HCT116 (cell line): ENCODE measurements at places on chromosomes 6 and 20. TPM values are rescaled to one million over a fixed set of nuclear protein-coding genes. Genes with fewer than 3 reads are reported as not detected.

DNA sequence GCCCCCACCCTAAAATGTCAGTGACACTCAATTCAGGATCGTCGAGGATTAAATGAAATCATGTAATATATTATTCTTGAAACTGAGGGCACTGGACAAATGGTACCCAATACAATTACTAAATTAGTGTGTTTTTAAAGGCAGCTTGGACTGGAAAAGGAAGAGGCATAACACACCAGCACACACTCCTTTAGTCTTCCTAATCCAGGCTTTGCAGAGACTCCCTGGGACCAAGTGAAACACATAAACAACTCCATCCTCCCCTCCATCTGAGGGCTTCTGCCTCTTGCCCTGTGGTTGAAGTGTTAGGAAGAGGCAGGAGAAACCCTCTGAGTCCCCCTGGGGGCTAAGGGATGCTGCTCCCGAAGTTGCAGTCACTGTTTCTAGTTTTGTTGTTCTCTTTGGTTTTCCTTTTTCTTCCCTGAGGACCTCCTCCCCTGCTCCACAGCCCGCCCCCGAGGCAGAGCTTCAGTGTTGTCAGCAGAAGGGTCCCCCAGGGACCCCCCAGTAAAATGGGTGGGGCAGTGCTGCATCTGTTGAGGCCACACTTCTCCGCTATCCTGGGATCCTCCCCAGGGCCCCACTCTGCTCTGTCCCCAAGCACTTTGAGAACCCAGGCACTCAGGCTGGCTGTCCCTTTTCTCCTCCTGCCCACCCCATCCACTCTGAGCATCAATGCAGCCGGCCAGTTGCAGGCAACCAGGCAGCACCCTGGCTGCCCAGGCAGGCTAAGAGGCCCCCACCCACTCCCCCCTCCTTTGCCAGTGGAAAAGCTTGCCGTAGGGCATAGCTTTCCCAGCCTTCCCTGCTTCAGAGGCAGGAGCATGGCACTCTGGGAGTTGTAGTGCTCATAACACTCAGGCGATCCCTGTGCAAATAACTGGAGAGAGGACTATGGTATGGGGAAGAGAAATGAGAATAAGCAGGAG is 5.9 kb downstream of the TMEM63B start:
- peaks cover 2% of the 10 kb centered on the region; the same call in 1 of the 2 replicates for H3K36me3 ChIP-seq
- no peaks in the 10 kb centered on the region for H3K27me3 ChIP-seq
- H3K4me3 ChIP-seq = no peak overlapping the region

Gene CLDN20
- total RNA-seq = not detected

DNA sequence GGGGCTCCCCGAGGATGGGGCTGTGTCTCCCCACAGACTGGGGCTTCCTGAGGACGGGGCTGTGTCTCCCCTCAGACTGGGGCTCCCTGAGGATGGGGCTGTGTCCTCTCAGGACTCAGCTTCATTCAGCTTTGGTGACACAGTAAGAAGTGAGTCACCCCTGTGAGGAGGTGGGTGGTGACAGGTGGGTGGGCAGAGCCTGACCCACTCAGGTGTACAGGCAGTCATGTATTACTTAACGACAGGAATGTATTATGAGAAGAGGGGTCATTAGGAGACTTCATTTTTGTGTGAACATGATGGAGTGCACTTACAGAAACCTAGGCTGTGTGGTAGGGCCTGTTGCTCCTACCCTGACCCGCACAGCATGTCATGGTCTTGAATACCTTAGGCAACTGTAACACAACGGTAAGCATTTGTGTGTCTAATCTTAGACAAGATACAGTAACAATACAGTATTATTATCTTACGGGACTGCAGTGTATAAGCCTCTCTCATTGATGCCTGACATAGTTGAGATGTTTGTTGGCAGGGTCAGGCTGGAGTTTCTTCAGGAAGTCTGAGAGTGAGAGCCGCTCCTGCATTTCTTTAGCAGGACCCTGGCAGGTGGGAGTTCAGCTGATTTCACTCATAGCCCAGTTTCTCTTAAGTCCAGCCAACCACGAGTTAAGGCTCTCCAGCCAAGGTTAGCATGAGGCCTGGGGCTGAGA is 10.9 kb upstream of the PGC start:
- no peak for DNase-seq
- H3K27me3 ChIP-seq = no peaks in the 10 kb centered on the region
- H3K27ac ChIP-seq = no peak overlapping the region
- H3K4me3 ChIP-seq = no peak overlapping the region

Gene KCNB1
- 0.79 TPM for total RNA-seq

GRCh38 chr6:22958677-22959076 is 389.3 kb downstream of the HDGFL1 start:
- H3K27me3 ChIP-seq = no peaks in the 10 kb centered on the region
- DNase-seq = no peak
- no peak overlapping the region for H3K27ac ChIP-seq
- H3K4me1 ChIP-seq = no peaks in the 10 kb centered on the region
- no peak overlapping the region for H3K4me3 ChIP-seq
- no peaks in the 10 kb centered on the region for H3K36me3 ChIP-seq

DNA sequence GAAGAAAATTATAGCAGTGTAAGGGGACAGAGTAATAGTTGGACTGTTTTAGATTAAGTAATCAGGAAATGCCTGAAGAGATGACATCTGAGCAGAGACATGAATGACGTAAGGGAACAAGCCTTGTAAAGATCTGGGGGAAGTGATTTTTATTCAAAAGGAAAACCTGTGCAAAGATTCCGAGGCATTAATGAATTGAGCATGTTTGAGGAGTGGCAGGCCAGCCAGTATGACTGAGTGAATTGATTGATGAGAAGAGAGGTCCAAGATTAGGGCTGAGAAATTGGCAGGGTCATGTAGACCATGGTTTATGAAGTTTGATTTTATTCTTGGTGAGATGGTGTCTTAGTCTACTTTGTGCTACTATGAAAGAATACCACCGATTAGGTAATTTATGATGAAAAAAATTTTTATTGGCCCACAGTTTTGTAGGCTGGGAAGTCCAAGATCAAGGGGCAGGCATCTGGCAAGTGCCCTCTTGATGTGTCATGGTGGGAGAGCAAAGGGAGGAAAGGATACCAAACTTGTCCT is 95.1 kb downstream of the LIN28B start:
- H3K4me1 ChIP-seq = no peaks in the 10 kb centered on the region
- no peaks in the 10 kb centered on the region for H3K36me3 ChIP-seq
- H3K27ac ChIP-seq = no peak overlapping the region
- H3K4me3 ChIP-seq = no peak overlapping the region

DNA sequence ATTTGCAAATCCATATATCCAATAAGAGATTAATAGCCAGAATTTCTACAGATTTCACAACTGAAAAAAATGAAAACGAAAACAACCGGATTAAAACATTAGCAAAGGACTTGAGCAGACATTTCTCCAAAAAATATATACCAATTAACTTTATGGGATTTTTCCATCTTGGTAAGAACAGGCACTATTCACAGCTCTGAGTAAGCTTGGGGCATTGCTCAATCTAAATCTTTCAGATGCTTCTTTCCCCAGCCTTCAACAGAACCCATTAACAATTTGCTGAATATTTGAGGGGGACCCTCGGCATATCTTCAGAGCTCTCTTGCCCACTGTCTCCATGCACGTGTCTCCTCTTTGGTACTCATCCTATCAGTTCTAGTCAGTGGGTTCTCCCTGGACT is 111.7 kb upstream of the CD93 start:
- H3K4me1 ChIP-seq = no peaks in the 10 kb centered on the region
- no peak for DNase-seq
- no peak overlapping the region for H3K4me3 ChIP-seq
- peaks cover 29% of the 10 kb centered on the region for H3K27me3 ChIP-seq
- H3K27ac ChIP-seq = no peak overlapping the region

GRCh38 chr6:136750696-136751521 is 41.4 kb downstream of the MAP3K5 start:
- no peak overlapping the region for H3K27ac ChIP-seq
- H3K36me3 ChIP-seq = no peaks in the 10 kb centered on the region
- no peaks in the 10 kb centered on the region for H3K27me3 ChIP-seq
- no peak for DNase-seq
- H3K4me1 ChIP-seq = no peaks in the 10 kb centered on the region
- no peak overlapping the region for H3K4me3 ChIP-seq

Gene HS3ST5
- not detected for total RNA-seq

- no peaks in the 10 kb centered on the region for H3K27me3 ChIP-seq
- no peaks in the 10 kb centered on the region for H3K4me1 ChIP-seq
- no peaks in the 10 kb centered on the region for H3K36me3 ChIP-seq
- DNase-seq = peak; percentile 64
Observed at GRCh38 chr20:35207950-35208611, 18.4 kb upstream of the MMP24 start.

Gene METTL24
- total RNA-seq = not detected

- no peak for DNase-seq
- peaks cover 5% of the 10 kb centered on the region; the same call in 1 of the 2 replicates for H3K4me1 ChIP-seq
- no peaks in the 10 kb centered on the region for H3K27me3 ChIP-seq
Observed at GRCh38 chr6:143823548-143823947, 19.6 kb upstream of the LTV1 start.

Gene ACTL10
- 0.22 TPM for total RNA-seq
